Activated CD8-positive, alpha-beta memory T cell treated with anti-CD3 and anti-CD28 coated beads for 1 hour (primary cell): ENCODE measurements at places on chromosomes 5 and 9.

DNA sequence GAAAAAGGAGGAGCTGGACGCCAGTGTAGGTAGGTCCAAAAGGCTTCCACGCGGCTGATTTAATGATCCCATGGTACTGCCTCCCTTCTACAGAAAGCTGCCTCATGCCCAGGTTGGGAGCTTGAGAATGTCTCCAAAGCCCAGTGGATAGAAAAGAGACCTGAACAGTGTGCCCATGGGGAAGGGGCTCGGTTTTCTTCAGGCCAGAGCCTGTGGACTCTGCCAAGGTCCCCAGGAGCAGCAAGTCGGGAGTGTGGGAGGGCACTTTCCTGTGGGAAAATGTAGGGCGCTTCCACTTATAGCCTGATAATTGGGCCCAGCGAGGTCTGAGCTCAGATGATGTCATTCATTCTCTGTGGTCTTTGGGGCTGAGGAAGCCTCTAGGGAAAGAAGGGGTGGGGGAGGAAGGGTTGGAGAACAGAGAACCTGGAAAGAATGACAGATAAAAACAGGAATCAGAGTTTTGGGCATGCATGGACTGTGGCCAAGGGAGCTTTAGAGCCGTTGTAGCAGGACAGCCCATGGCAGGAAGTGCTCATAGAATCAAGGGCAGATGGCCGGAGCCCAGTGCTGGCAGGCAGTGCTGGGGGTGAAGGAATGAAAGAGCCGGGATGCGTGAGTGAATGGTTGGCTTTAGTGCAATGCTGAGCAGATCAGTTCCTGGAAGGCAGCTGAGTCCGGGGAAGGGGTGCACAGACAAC lies 42.5 kb upstream of the SH3PXD2B start:
- DNase-seq = no peak

GRCh38 chr9:3200331-3200774 lies 325.4 kb downstream of the RFX3 start:
- no peak for DNase-seq

GRCh38 chr5:120919017-120919416 lies 454.9 kb downstream of the PRR16 start:
- DNase-seq = no peak

DNA sequence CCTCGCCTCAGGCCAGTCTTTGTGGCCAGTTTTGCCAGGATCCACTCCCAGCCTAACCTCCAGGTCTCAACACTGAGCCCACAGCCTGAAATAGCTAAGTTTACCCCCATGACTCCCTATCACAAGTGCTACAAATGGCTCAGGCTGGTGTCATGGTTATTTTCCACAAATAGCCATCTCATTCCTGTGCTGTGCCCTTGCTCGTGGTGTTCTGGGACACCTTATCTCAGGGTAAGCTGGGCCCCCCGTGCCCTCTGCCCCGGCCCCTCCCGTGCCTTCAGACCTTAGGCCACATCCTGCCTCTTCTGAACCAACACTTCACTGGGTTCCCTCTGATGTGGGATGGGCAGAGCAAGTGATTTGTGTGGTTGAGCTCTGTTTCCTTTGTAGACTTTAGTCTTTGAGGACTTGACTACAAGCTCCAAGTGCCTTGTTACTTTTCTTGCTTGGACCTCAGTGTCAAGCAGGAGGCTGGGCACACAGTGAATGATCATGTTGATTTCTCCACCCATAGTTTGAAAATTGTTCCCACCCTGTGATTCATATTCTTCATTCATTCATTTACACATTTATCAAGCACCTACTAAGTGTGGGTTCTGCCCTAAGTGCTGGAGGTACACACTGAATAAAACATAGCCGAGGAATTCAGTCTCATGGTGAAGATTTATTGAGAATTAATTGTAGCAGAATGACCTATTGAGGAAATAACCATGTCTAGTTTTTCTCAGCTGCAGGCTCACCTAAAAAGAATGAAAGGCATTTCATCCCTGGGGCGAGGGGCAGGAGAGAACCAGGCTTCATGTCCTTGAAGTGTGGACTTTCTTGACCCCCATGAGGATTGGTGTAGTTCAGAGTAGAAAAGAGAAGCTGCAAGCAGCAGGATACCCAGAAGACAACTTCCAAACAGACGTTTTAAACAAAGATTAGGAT lies 84.5 kb upstream of the CTNNA1 start:
- no peak for DNase-seq

GRCh38 chr5:103523319-103523718 lies 39.3 kb downstream of the NUDT12 start:
- DNase-seq = no peak

GRCh38 chr5:39998518-39998917 lies 573.7 kb upstream of the DAB2 start:
- no peak for DNase-seq

DNA sequence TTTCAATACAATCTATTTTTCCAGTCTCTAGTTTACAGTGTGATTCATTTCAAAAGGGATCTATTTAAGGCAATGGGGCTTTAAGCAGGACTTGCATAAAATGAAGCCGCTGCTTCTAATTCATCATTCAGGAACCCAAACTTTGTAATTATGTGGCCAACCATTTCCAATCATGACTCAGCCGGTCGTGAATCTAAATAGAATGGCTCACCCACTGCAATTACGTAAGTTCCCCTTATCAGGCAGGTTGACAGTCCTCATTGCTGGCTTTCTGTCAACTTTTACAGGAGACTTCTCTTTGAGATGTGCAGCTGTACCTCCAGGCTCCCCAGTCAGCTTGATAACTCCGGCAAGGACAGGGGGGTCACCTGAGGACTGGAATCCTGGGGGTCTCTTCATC lies 152.8 kb upstream of the DAP start:
- no peak for DNase-seq

GRCh38 chr9:99955606-99956005 lies 49.2 kb downstream of the STX17 start:
- DNase-seq = no peak

GRCh38 chr5:14373685-14374084 lies 207.9 kb upstream of the OTULINL start:
- no peak for DNase-seq

DNA sequence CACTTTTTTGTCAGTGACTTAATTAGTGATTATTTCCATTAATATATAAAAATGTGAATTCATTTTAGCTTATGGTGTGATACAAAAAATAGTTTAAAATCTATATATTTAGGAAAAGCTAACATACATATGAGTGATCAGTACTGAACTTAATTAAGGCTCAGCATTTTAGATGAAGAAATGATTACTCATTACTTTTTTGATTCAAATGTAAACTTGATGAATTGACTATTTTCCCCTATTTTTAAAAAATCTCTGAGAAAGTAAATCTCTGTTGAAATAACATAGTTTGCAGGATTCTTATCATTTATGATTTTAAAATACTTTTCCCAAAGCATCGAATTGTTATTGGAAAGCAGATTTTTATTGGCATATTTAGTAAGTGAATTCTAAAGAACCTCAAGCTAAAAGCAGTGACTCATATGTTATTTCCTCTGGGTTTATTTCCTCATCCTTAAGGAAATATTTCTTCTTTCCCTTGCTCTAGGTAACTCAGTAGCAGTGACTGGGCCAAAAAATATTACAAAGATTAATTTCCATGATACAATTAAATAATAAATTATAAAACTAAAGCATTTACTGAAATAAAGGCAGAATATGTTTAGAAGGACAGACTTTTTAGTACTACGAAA lies 290.6 kb downstream of the FER start:
- no peak for DNase-seq

GRCh38 chr5:134551901-134552300 lies 26.4 kb downstream of the JADE2 start:
- no peak for DNase-seq

- DNase-seq = no peak
Observed at GRCh38 chr5:160657068-160657507, 194.9 kb downstream of the ATP10B start.

- no peak for DNase-seq
Observed at GRCh38 chr9:137435980-137436760, 5.0 kb downstream of the ENTPD8 start.

DNA sequence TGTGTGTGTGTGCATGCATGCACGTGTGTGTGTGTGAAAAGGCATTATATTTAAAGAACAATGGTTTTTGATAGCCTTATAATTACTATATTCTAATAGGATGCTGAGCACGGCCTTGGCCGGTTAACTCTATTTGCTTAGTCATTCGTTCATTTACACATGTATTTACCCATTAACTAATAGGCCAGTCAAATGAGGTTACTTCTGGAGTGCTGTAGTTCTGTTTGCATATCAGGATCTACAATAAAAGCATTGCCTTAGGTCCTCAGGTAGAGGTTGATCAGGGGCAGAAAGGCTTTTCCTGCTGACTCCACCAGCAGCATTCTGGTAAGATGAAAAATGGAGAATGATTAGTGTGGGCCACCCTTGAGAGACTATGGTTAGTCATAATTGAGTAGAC lies 219.0 kb downstream of the COMMD10 start:
- DNase-seq = no peak
